Colonic mucosa (tissue), 4 donors: ENCODE measurements at places on chromosomes 16 and 17. TPM values are rescaled to one million over a fixed set of nuclear protein-coding genes. Genes with fewer than 3 reads are reported as not detected.

The STX8 gene
- total RNA-seq = 41.6 TPM

The SLC4A1 gene
- 0.27 TPM for total RNA-seq

The SPHK1 gene
- total RNA-seq = 3.3 TPM

The CCDC200 gene
- not detected for total RNA-seq

The TNFSF13 gene
- 125 TPM for total RNA-seq

The SLC6A2 gene
- not detected for total RNA-seq

The CDH3 gene
- 3.9 TPM for total RNA-seq

The KRTAP4-1 gene
- 0.53 TPM for total RNA-seq

GRCh38 chr16:55101026-55101425 is 170.4 kb downstream of the IRX5 start:
- DNase-seq = no peak

DNA sequence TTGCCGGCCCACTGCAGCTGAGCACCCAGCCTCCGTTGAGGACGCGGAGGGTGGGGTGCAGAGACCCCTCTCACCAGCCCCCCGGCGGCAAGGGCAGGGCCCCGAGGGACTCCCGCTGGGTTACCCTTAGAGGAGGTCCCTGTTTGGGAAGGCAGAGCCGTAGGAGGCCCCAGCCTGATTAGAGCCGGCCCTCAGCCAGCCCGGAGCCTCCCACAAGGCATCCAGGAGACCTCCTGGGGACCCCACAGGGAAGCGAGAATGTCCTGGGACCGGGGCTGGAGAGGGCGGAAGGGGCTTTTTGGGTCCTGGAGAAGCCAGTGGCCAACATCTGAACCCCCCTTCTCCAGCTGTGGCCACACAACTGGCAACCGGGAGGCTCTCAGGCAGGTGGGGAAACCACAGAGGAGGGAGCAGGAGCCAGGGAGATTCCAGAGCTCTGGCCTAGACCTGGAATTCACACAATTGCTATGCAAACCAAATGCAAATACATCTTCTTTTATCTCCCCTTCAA is 21.7 kb upstream of the SP6 start:
- no peak for DNase-seq

DNA sequence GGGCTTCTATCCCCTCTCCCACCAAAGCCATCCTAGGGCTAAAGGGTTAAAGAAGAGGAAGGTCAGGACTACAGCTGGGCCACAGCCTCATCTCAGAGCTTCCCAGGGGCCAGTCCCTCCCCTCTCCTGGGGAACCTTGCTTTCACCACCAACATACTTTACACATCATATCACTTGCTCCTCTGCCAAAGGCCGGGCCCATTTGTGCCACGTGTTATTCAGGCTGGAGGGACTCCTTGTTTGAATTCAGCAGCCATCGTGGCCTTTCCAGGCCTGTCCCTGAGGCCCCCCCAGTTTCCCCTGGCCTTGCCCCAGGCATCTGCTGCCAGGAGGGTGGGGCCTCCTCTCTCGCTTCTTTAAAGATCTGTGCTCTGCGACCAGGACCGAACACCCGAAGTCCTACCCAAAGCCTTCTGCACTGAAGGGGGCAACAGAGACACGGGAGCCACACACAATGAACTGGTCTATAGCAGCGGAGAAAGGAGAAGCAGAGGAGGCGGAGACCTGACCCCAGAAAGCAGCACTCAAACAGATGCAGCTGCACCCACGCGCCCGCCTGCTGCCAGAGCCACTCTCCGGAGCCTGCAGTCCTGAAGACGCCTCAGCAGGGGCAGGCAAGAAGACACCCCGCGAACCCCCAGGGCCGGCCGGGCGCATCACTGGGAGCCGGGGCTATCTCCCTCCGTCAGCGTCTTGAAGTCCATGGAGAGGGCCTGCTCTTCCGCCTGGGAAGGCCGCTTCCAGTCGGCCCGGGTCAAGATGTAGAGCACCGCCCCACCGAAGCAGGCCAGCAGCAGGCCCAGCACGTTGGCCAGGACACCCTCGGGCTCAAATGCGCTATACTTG is 12.1 kb downstream of the CYB561 start:
- peak; percentile 57 for DNase-seq

GRCh38 chr16:81003610-81004460 is 2.9 kb downstream of the CMC2 start:
- no peak for DNase-seq

DNA sequence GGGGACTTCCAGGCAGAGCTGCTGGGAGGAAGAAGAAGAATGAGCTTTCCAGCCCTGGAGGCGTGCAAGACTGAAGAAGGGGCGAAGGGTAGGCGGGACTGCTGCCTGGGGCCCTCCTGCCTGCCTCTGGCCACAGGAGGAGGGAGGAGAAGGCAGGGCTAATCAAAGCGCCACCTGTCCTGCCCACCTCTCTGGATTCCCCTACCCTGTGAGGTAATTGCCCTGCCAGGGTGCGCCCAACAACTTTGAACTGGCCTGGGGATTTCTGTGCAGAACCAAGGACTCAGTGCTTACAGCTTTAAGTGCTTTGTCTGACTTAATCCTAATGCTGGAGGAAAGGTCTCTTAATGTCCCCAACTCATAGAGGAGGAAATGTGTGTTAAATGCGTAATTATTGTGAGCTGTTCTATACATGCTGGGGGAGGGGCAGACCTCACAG is at the start of gene NOXO1:
TSS of gene NOXO1 (minus strand) at position 72 of the 439 bp plus-strand sequence. CDS start 290 bp downstream, outside the sequence.
- peak; percentile 85 for DNase-seq

- no peak for DNase-seq
Measured at GRCh38 chr17:70775679-70776078, 606.3 kb downstream of the KCNJ2 start.

DNA sequence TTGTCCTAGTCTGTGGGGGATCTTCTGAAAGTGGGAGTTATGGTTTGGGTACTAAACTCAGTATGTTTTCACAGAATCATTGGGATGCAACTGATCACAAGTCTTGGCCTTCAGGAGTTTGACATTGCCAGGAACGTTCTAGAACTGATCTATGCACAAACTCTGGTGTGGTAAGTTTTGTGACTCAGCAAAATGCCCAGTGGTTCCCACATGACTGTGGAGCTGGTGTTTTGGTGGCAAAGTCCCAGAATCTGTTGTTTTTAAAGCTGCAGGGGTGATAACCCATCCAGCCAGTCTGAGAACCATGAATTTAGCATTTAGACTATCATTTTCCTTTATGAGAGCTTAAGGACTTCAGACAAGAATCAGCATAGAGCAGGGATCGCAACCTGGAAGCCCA is 40.6 kb downstream of the GDE1 start:
- DNase-seq = no peak

- no peak for DNase-seq
Measured at GRCh38 chr17:62112229-62112628, 47.2 kb upstream of the MED13 start.

GRCh38 chr17:11287791-11288190 is 46.8 kb downstream of the SHISA6 start:
- no peak for DNase-seq

DNA sequence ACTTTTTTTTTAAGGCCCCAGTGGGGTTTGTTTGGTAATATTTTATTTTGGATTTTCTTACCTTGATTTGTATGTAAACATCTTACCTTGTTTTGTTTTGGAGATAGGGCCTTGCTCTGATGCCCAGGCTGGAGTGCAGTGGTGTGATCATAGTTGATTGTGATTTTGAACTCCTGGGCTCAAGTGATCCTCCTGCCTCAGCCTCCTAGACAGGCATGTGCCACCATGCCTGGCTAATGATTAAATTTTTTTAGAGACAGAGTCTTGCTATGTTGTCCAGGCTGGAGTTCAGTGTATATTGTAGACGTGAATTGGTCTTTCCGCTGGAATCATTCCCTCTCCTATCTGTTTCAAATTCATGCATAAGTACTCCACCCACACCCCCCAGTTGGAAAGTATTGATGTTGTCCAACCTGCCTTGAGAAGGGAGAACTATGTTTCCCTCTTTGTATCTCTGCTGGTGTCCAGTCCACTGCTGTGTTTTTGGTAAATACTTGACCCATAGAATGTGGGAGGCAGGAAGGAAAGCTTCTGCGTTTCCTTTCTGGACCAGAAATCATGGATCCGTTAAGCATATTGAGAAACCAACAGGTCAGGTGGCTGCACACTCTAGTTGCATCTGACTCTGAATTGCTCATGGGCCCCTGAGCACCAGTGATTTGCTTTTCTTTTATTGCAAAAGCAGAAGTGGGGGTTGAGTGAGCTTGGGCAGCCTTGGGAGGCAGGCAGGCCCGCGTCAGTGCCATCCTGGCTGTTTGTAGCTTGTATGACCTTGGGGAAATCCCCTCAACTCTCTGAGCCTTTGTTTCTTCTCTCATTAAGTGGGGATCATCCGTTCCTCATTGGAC is 25.0 kb downstream of the RMI2 start:
- no peak for DNase-seq

- DNase-seq = no peak
Measured at GRCh38 chr16:80063713-80064069, 463.2 kb upstream of the MAF start.

DNA sequence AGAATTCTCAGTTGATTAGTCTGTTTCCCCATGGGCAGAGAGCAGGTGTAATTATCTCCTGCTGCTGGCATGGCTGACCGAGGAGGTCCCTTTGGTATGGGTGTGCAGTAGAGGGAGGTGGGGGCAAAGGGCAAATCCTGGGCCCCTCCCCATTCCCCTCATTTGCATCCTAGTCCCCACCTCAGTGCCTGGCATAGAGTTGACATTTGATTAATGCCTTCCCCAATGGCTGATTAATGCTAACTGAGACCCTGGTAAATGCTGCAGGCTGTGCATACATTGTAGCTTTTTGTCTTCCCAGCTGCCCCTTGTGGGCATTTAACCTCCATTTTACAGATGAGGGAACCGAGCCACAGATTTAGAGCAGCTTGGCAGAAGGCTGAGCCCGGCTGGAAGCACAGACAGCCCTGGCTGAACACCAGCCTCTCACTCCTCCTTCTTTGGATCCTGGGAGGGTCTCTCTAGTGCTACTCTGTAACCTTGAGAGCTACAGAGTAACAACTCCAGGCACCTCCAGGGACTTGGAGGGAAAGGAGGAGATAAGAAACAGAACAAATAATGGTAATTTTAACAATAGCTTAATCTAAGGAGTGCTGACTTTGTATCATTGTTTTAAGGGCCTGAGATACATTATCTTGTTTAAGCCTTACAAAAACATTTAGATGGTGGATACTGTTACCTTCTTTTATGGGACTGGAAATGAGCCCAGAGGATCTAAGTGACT is 5.1 kb downstream of the PLCG2 start:
- DNase-seq = no peak

DNA sequence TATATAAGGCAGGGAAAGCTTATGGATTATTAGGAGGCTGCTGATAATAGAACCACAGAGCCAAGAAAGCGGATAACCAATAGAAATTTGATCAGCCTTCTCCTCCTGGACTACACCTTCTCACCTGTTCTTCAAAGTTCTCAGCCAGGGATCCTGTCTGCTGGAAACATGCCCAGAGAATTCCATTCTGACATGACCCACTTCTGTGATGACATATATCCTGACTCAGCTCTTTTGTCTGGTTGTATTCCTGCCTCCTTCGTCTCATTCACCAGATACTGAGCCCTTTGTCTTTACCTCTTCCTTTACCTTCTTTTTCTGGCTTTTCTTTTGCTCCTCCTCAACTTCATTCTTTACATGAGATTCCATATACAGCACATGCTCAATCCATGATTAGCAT is 576.1 kb downstream of the CDH11 start:
- DNase-seq = no peak

DNA sequence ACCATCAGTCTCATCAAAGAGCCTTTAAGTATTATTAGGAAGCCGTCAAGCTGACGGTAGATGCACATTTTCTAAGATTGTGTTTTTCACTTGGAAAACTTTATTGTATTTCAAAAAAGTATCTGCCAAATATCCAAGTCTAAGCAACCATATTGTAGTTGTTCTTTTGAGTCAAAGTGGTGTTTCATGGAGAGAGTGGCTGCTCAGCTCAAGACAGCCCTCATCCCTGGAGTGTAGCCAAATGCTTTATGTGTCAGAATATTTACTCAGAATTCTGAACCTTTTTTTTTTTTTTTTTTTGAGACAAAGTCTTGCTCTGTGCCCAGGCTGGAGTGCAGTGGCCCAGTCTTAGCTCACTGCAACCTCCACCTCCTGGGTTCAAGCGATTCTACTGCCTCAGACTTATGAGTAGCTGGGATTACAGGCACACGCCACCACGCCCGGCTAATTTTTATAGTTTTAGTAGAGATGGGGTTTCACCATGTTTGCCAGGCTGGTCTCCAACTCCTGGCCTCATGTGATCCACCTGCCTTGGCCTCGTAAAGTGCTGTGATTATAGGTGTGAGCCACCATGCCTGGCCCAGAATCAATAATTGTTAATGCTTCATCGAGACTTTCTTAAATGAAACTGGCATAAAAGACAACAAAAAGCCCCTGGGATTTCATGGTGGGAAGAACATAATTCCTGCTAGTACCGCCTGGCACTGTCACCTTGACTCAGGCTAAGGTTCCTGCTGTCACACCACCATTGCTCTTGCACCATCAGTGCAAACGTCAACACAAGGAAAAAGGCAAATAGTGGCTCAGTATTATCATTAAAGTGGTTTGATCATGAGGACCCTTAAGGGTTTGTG is 45.5 kb downstream of the PRKCA start:
- peak; percentile 70 for DNase-seq

DNA sequence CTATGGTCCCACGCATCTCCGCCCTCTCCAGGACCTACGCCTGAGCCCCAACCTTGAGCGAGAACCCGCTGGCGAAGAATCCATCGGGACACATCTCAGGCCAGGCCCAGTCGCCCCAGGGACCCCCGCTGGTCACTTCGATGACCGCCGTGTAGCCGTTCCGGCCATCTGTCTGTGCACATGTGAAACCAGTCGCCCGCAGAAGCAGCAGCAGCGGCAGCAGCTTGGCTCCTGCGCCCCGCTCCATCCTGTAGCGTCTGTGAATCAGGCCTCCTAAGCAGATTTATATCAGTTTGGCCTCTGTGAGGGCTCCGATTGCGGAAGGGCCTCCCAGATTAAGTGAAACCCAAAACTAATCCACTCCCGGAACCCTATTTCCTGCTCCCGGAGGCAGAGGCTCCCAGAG is at the start of gene VMO1:
TSS of gene VMO1 (minus strand) at position 259 of the 406 bp plus-strand sequence. CDS start at position 247, 12 bp downstream.
- no peak for DNase-seq

DNA sequence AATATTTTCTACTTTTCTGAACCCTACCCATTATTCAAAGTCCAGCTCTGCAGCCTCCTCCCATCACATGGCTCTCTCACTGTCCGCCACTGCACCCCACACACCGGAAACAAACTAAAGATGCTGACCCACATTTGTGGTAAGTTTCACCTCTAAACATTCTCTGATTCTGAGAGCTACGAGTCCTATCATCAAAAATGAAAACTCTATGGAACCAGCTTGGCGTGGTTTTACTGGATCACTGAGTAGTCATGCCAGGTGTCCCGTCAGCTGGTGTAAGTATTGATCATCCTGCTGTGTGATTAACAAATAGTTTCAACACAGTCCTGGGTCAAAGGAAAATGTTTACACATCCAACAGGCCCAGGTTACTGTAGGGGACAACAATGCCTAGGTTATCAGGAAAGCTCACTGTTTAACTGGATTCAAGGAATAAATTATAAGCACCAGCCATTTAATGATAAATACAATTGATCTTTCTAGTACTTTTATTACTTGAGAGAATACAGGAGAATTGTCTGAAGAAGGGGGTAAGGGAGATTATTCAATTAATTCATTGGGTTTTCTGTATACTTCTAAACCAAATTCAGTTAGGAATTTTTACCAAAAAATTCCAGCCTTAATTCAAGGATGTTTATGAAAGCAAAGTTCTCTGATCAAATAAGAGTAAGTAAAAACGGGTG is 33.9 kb downstream of the CYTH1 start:
- DNase-seq = no peak

- DNase-seq = peak; percentile 92
Measured at GRCh38 chr16:10871157-10871991, 5.6 kb upstream of the CIITA start.
